Hypothalamus (tissue), 51 donors: ENCODE measurements at places on chromosomes 6 and 20.

- no peak for DNase-seq
These were observed 382.7 kb downstream of the UTRN start for GRCh38 chr6:144667532-144668503.

GRCh38 chr6:116268589-116269293, 11.0 kb downstream of the TSPYL1 start:
- DNase-seq = no peak

DNA sequence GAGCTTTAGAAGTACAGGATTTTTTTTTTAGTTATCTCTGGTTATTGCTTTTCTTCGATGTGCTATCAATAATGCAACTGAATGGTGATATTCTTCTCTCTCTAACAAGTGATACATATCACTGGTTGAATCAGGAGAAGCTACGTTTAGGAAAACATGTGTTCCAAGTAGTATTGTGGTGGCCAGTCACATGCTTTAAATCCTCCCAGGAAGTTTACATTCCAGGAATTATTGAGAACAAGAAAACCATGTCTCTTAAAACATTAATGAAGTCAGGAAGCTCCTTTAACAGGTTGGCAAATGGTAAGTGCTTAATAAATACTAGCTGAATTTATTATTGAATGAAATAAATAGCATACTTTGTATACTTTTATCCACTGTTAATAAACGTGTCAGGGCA, 371.1 kb downstream of the BCKDHB start:
- DNase-seq = no peak

GRCh38 chr6:44021589-44022295, 105.5 kb downstream of the MRPL14 start:
- DNase-seq = no peak

GRCh38 chr20:23087587-23088251, 1.6 kb upstream of the CD93 start:
- DNase-seq = no peak

DNA sequence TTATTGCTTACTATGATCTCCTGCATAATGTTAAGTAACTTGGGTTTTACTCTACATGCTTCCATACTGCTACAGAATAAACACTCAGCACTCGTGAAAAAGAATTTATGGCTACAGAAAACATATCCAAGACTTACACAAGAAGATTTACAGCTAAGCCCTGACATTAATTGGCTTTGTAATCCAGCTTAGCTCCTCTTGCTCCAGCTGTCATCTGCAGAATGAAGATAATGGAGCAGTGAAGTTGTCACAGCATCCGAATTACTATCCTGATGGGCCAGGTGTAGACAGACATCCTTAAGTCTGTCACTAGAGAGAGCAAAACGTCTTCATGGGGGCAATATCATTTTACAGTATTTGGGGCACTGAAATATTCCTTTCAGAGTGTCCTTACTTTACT, 155.3 kb downstream of the PRKN start:
- no peak for DNase-seq

GRCh38 chr6:170553534-170554012, 466 bp upstream of the PSMB1 start:
- peak; percentile 23 for DNase-seq

DNA sequence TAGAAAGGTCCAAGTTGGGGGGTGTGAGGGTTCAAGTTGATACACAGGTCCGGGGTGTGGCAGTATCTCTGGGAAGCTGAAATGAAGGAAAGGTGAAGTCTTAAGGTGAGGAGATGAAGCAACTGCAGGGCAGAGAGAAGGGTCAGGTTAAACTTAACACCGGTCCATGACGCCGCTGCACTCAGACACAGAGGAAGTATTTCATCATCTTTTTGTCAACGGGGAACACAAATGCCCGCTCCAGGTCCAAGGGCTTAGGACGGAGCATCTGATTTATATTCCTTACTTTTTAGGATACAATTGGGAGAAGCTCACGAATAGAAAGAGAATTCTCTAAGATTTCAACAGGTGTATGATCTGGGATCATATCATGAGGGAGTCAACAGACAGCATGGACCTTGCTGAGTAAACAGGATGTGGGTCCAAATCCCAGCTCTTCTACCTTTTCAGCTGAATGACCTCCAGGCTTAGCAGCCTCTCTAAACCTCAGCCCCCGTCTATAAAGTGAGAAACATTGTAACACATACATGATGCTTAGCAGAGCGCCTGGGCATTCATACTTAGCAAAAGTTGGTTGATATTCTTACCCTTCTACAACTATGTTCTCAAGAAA, 197.5 kb downstream of the ATXN1 start:
- no peak for DNase-seq

DNA sequence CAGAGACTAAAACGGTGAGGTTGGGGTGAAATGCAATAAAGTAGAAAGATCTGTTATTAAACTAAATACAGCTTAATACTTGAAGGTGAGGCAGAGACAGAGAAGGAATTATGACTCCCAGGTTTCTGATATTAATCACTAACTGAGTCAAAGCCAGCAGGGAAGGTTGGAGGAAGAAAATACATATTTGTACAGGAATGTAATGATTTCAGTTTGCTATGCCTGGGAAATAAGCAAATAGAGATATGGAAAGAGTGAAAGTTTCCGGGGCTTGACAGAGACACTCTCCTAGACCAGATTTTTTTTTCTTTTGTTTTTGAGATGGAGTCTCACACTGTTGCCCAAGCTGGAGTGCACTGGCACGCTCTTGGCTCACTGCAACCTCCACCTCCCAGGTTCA, 76.8 kb downstream of the PTPRK start:
- no peak for DNase-seq

GRCh38 chr20:50831622-50832021, 36.8 kb downstream of the BCAS4 start:
- no peak for DNase-seq

GRCh38 chr6:144535630-144536029, 250.5 kb downstream of the UTRN start:
- DNase-seq = no peak

GRCh38 chr6:85920782-85921181, 278.1 kb upstream of the SYNCRIP start:
- DNase-seq = no peak

GRCh38 chr6:168060521-168060931, 18.5 kb downstream of the FRMD1 start:
- DNase-seq = peak; percentile 29

DNA sequence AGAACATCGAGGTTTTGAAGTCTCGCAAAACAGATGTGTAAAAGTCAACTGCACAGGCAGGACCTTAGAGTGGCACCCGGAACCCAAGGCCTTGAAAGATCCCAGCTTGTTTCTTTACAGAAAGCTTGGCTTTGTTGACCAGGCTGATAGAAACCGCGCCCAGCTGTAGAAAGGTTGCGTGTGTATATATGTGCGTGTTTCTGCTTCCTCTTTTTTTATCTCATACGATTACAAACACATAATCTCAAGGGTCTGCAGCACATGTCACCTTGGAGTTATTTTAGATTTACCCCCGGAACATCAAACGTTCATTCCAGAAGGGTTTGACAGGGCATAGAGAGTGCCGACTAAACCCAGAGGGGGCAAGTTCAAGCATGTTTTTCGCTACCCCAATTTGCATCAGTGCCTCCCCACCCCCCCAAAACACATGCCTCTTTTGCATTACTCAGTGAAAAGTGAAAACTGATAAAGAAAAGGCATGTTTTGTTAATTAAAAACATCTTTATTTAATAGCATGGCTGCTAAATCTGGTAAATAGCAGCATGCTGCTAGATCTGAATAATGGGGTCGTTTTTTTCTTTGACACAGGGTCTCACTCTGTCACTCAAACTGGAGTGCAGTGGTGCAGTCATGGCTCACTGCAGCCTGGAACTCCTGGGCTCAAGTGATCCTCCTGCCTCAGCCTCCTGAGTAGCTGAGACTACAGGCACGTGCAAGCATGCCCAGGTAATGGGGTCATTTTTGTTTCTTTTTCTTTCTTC, 33.2 kb upstream of the NCOA3 start:
- no peak for DNase-seq

DNA sequence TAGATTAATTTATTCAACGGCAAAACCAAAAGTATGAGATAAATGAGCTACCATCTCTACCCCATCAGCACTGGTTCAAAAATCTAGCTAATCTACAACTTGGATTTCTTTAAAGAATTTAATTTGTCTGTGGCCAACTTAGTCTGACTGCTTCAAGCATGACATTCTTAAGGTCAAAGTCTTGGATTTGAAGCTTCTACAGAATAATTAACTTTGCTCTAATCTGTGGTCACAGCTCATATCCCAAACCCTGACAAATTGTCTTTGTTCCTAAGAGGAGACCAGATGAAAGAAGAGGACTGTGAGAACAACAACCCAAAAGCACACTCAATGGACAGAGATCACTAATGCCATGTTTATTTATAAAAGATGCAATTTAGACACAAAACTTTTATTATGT, 166.9 kb upstream of the EPHA7 start:
- DNase-seq = no peak

DNA sequence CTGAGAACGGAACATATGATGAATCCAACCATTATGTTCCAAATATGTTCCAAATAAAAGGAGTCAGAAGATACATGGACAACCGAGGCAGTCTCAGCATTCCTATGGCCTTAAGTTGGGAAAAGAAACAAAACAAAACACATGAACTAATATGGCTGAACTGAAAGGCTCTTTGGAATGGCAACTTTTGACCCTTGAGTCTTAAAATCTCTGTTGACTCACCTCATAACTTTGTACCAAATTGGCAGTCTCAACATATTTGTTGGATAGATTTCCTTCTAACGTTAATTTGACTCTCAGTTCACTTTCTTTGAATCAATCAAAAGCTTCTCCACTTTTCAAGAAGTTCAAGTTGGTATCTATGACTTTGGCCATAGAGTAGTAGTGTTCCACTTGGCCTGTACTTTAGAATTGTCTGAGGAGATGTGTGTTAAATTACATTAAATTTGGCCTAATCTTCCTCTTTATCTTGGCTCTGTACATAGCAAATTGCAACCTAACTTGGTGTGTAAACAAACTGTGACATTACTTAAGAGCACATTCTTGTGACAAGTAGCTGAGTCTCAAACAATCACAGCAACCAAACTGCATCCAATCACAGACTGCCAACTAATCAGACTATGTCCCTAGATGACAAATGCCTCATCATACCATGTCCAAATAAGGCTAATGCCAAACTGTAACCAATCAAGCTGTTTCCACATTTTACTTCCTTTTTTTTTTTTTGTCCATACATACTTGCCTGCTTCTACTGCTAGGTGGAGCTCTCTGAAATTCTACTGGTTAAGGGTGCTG, 208.8 kb downstream of the BMP2 start:
- DNase-seq = no peak

DNA sequence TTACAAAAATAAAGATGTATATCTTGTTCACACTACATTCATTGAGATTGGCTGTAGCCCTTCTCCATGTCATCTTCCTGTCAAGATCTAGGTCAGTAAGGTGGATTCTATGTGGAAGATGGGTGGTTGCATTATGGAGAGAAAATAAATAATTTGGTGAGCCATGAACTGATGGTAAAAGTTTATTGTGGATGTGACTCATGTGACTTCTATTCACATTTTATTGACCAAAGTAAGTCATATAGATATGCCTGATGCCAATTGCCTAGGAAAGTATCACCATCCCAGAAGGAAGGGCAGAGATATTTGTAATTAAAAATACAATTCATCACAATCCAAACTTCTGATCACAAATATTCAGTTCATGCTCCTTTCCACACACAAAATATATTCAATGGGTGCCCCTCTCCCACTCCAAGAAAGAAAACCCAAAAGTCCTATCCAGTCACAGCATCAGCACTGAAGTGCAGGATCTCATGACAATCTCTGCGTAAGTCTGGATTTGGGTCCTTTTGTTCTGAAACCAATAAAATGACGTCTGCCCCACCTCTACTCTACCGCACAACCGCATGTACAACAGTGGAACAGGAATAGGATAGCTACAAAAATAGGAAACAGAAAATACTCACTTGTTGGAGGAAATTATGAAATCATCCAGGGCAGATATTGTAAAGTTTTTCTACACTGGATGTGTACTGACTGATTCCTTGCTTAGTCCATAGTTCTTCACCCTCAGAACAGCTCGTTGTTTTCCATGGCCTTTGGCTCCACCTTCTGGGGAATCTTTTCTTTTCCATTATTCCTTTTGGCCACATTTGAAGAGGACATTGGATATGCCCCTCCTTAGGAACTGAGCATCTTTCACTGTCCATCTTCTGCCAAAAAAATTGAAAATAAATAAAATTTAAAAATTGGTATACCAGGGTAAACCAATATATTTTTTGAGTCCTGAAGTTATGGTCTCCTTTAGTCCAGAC, 16.1 kb upstream of the SLC17A3 start:
- no peak for DNase-seq

- no peak for DNase-seq
These were observed 20.5 kb downstream of the JPH2 start for GRCh38 chr20:44166477-44166876.

DNA sequence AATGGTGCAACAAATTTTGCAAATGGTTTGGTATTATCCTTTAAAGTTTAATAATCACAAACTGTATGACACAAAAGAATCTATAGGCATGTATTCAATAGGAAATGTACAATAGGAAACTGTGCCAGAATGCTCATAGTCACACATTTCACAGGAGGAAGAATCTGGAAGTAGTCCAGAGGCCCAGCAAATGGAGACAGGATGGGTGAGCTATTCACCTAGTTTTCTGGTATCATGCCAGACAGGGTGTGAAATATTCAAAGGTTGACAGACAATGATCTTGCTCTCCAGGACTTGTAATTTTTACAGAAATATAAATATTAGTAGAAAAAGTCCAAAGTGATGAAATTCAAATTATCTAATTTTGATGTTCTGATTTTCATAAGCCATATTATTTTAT, 520.1 kb upstream of the IMPG1 start:
- no peak for DNase-seq

GRCh38 chr6:11968241-11968806, 43.8 kb upstream of the HIVEP1 start:
- DNase-seq = no peak

DNA sequence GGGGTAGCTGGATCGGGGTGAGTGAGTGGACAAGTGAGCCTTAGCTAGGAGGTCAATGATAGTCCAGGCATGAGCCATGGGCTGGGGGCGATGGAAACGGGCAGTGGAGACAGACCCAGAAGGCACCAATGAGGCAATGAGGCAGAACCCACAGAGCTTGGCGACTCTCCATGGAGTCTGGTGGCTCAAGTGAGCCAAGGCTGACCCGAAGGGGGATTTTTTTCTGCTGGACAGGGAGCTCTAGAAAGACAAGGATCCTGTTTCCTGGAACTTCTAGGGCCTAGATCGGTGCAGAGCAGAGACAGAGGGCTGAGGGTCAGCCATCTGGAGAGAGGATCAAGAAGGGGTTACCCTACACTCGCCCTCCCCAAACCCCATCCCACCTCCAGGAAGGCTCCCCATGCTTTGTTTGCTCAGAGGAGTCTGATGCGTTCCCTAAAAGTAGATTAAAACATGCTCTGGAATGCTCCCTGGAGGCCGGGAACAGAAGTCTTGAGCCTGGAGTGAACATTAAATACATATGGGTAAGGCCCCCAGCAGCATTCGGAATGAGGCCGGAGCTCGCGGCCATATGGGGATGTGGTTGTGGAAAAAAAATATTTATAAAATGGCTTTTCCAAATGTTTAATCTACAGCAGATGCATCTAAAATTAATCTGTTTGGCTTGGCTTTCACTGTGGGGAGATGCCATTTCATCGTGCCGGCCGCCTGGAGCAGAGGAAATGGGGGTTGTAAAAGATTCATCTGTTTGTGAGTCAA, 237.8 kb upstream of the PMEPA1 start:
- no peak for DNase-seq
